ENCODE measurements at places on chromosomes 5 and 9. TPM values are rescaled to one million over a fixed set of nuclear protein-coding genes. Genes with fewer than 3 reads are reported as not detected.

DNA sequence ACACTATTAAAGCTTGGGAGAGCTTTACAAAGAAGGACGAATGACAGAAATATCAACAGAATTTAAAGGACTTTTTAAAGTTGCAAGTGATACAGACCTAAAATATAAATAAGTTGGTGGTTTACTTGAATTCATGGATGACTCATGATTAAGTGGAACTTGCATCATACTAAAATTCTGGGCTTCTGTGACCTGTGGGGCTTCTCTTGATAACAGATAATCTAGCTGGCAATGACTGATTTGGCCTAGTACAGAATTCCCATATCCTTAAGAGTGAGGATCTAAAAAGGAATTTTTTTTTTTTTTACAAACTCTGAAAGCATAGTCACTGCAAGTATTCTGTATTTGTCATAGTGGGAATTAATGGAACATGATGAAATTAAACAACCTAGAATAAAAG is 543.7 kb upstream of the SGCD start:
- H3K4me1 ChIP-seq = no peaks in the 10 kb centered on the region
- no peak for DNase-seq
- no peak overlapping the region for H3K27ac ChIP-seq
- no peaks in the 10 kb centered on the region for H3K27me3 ChIP-seq
- no peak overlapping the region for H3K4me3 ChIP-seq
- no peaks in the 10 kb centered on the region for H3K36me3 ChIP-seq

- peaks cover 60% of the 10 kb centered on the region for H3K4me1 ChIP-seq
- no peak overlapping the region for H3K4me3 ChIP-seq
- H3K27ac ChIP-seq = peak overlapping the region; percentile 34
- H3K36me3 ChIP-seq = no peaks in the 10 kb centered on the region
- DNase-seq = no peak
These were observed 82.2 kb downstream of the TRIO start for GRCh38 chr5:14225173-14225834.

The SHOC1 gene
- total RNA-seq = not detected

The RGS7BP gene
- total RNA-seq = not detected

- H3K4me3 ChIP-seq = no peak overlapping the region
- peaks cover 4% of the 10 kb centered on the region for H3K27me3 ChIP-seq
- H3K4me1 ChIP-seq = no peaks in the 10 kb centered on the region
- H3K27ac ChIP-seq = no peak overlapping the region
These were observed 335.2 kb downstream of the DTWD2 start for GRCh38 chr5:118653183-118653582.

The MAMDC4 gene
- total RNA-seq = 9.4 TPM

DNA sequence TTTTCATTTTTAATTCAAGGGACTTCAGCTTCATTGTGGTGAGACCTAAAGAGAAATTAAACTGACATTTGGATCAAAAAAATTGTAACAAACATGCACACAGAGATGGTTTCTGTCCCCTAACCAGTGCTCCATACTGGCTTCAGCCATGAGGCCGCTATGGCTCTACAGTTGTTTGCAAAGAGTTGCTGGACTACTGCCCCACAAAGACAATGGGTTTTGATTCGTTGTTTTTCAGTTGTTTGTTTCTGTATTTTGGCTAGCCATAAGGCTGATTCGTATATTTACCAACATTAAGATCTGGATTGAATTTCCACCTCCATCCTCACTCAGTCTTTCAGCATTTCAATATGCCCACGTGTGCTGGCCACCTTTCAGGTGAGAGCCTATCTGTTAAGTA is 163.7 kb upstream of the KIF2A start:
- H3K4me1 ChIP-seq = peaks cover 22% of the 10 kb centered on the region
- no peaks in the 10 kb centered on the region for H3K36me3 ChIP-seq
- H3K27me3 ChIP-seq = peaks cover 21% of the 10 kb centered on the region
- no peak overlapping the region for H3K27ac ChIP-seq

DNA sequence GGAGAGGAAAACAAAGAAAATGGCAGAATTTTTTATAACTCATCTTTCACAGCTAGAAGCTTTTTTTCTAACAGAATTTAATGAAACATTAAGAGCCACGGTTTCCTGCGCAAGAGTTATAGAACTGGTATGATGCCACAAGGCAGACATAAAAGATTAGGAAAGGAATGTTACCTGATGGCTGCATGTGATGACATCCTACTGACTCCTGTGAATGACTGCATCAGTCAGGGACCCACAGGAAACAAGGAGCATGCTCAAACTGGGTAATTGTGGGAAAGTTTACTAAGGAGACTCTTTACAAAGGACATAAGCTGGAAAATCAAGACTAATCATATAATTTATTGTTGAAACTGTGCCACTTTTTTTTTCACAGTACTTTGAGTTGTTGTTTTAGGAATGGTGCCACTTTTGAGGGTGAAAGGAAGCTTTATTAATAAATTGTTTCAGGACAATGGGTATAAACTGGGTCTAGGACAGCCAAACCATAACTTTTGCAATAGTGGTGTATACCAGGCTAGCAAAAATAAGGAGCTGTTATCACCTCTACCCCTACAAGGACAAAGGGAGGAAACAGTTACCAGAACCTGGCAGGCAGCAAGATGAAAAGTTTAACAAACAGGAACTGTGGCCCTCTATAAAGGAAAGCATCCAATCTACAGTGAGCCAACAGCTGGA is 5.1 kb upstream of the TSLP start:
- peaks cover 14% of the 10 kb centered on the region for H3K4me1 ChIP-seq
- H3K27me3 ChIP-seq = peaks cover 75% of the 10 kb centered on the region
- H3K4me3 ChIP-seq = no peak overlapping the region
- DNase-seq = no peak
- no peak overlapping the region for H3K27ac ChIP-seq
- no peaks in the 10 kb centered on the region for H3K36me3 ChIP-seq

The PCDHB15 gene
- total RNA-seq = 4.3 TPM

DNA sequence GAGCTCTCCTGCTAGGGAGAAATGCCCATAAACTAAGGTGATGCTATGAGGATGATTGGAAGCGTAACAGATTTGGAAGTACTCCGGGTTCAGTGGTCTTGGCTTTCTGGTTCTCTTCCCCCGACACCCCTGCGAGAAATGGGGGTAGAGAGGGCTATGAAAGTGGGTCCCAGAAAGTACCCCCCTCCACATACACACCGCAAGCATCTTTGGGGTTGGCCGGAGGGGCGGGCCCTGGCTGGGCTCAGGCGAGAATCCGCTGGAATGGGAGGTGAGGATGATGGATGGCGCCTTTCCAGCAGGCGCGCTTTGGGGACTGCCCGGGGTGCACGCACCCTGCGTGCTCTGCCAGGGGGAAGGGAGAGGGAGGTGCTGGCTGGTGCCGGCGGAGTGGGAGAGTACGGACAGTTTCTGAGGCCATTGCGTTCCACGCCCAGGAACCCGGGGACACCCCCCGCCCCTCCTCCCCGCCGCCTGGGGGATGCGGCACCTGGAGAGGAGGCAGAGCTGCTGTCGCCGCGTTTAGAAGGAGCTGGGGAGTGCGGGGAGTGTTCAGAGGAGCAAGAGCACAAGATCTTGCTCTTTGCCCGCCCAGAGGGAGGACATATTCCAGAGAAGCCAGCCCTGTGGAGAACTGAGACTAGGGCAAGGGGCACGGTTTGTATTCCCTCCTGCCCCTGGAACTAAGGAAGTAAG is 1.9 kb downstream of the PCSK5 start:
- H3K4me1 ChIP-seq = peaks cover 44% of the 10 kb centered on the region
- peak overlapping the region; percentile 93 for H3K4me3 ChIP-seq

DNA sequence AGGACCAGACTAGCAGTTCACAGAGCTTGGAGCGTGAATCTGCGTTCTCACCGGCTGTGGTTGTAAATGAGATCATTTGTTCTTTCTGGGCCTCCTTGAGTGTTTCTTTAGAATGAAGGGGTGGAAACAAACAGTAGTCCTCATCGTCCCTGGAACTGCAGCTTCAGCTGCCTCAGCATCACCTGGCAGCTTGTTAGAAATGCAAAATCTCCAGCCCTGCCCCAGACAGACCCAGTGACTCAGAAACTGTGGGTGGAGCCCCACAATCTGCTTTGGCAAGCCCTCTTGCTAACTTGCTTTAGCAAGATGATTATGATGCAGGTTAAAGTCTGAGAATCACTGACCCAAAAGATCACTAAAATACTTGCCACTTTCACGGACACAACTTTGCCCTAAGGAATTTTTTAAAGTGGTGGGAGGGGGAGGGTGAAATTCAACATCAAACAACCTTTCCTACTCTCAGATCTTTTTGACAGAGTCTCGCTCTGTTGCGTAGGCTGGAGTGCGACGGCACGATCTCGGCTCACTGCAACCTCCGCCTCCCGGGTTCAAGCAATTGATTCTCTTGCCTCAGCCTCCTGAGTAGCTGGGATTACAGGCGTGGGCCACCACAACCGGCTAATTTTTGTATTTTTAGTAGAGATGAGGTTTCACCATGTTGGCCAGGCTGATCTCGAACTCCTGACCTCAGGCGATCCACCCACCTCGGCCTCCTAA is 86.0 kb downstream of the BRINP1 start:
- H3K36me3 ChIP-seq = no peaks in the 10 kb centered on the region
- H3K27me3 ChIP-seq = peaks cover 4% of the 10 kb centered on the region
- no peak overlapping the region for H3K4me3 ChIP-seq
